ENCODE measurements at places on chromosomes 13 and 19. TPM values are rescaled to one million over a fixed set of nuclear protein-coding genes. Genes with fewer than 3 reads are reported as not detected.

The NCAN gene
- total RNA-seq, result not detected

The ADGRE2 gene
- 0.66 TPM for total RNA-seq

The LYPD3 gene
- total RNA-seq, result not detected

The ACER1 gene
- total RNA-seq, result not detected

The CCDC169 gene
- total RNA-seq, result 8.5 TPM

The CD33 gene
- 0.35 TPM for total RNA-seq

The PSG1 gene
- total RNA-seq, result not detected

The KIR2DL1 gene
- not detected for total RNA-seq

The SLC44A2 gene
- 70.3 TPM for total RNA-seq

The PCDH20 gene
- total RNA-seq, result 1.1 TPM

Measured in SJCRH30 (cell line).